ENCODE measurements at places on chromosomes 7 and 10.

- no peak for DNase-seq
Measured at GRCh38 chr7:121752706-121753105, 120.3 kb upstream of the PTPRZ1 start.

GRCh38 chr7:73887762-73888161, 26.8 kb downstream of the TMEM270 start:
- no peak for DNase-seq

DNA sequence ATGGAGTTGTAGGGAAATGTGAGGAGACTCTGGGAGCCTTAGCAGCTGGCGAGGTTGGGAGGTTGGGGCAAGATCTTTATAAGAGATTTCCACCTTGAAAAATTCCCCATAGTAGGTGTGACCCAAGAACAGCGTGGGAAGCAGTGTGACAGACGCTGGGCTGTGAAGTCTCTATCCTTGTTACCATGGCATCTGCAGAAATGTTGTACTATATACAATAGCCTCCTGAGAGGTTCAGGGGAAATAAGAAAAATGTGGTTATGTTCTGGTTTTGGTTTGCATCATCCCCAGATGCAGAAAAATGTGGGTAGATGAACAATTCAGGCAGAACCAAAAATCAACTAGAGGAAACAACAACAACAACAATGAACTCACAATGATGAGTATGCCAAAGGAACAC, 498.6 kb downstream of the SH2D4B start:
- DNase-seq, result no peak

DNA sequence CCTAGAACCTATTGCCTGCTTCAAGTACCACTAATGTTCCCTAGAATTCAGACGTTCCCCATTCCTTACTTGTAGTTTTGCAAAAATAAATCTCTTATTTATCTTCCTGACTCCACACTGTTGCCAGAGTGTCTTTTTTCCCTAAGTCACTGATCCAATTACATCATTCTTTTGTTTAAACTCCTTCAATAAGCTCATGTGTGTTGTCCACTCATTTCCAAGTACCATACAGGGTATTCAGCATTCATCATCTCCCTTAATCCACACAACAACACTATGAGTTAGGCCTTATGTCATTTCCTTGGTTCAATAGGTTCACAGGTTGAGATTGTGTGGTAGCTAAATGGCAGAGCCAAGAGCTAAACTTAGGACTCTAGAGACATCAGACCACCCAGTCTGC, 119.9 kb upstream of the RHOBTB1 start:
- no peak for DNase-seq

DNA sequence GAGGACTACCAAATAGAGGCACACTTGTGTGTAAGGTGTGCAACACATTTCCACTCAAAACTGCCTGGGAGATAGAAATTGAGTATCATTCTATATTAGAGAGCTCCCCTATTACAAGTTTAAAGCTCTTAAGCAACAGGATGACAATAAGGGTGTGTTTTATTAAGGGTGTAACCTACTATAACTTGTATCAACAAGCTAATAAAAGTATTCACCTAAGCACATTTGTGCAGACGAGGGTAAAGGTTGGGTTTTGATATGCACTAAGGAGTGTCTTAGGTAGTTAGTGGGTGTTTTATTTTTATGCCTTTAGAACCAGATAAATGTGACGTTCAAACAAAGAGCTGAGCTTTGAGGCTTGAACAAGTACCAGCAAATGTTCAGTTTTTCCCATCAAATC, 2.8 kb upstream of the FAM53B start:
- no peak for DNase-seq

- DNase-seq, result no peak
Measured at GRCh38 chr10:130169136-130169859, 33.1 kb downstream of the GLRX3 start.

- DNase-seq, result no peak
Measured at GRCh38 chr10:90964781-90965465, 44.0 kb upstream of the ANKRD1 start.

- no peak for DNase-seq
Measured at GRCh38 chr7:66859794-66860645, 61.0 kb upstream of the TMEM248 start.

DNA sequence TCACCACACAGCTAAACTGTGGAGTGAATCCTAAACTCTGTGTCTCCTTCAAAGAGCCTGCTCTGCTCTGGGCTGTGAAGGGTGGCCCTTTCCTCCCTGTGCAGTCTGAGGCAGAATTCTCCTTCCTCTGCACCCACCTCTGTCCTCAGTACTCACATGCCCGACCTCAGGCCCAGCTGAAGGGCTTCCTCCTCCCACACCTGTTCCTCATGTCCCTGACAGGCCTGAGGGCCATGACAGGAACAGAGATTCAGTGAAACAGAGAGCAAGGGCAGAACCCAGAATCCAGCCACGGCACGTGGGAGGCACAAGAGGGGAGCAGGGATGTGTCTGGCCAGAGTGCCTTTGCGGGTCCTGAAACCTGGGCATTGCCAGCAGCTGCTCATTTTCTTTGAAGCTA, 13.9 kb downstream of the CREB3L2 start:
- DNase-seq, result no peak

GRCh38 chr10:18260310-18260922, 120.2 kb downstream of the CACNB2 start:
- no peak for DNase-seq

DNA sequence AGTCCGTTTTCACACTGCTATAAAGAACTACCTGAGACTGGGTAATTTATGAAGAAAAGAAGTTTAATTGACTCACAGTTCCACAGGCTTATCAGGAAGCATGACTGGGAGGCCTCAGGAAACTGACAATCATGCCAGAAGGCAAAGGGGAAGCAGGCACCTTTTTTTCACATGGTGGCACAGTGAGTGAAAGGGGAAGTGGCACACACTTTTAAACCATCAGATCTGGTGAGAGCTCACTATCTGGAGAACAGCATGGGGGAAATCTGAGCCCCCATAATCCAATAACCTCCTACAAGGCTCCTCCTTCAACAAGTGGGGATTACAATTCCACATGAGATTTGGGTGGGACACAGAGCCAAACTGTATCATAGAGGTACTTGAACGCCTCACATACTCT, 30.0 kb downstream of the AGR3 start:
- no peak for DNase-seq

DNA sequence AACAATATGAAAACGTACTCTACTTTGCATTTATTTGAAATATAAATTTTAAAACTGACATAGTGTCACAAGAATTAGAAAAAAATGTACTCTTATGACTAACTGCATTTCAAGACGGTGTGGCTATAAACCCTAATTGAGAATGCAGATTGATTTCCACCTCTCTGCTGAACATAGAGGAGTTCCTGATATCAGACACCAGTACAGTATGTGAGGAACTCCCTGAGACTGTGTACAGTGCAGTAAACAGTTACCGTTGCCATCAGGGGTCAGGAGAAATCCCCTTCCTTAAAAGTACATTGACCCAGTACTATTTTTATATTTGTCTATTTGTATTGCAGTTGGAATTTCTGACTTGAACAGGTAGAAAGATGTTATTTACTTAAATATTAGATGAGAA, 61.8 kb upstream of the DKK1 start:
- no peak for DNase-seq

- no peak for DNase-seq
Measured at GRCh38 chr10:5442065-5442989, 30.0 kb downstream of the NET1 start.

GRCh38 chr10:112461029-112461887, 14.2 kb downstream of the VTI1A start:
- DNase-seq, result no peak

All from amygdala (tissue), 56 donors.